Pulmonary artery endothelial cell (primary cell): ENCODE measurements at places on chromosomes 1 and 21. TPM values are rescaled to one million over a fixed set of nuclear protein-coding genes. Genes with fewer than 3 reads are reported as not detected.

AURKAIP1 gene
- 115 and 129 TPM in 2 replicates for total RNA-seq

FCER1G gene
- 0.26 and 0.49 TPM in 2 replicates for total RNA-seq

CD1D gene
- total RNA-seq, result not detected in 2 replicates

USH2A gene
- total RNA-seq, result not detected in 2 replicates

GRCh38 chr1:109316506-109316905, 9.7 kb upstream of the MYBPHL start:
- DNase-seq, result no peak

- DNase-seq, result no peak
Observed at GRCh38 chr1:225885336-225885735, 3.2 kb upstream of the TMEM63A start.

- no peak for DNase-seq
Observed at GRCh38 chr1:236133802-236134201, 8.5 kb upstream of the GPR137B start.

GRCh38 chr1:108780937-108781574, 34.6 kb downstream of the STXBP3 start:
- DNase-seq, result no peak

DNA sequence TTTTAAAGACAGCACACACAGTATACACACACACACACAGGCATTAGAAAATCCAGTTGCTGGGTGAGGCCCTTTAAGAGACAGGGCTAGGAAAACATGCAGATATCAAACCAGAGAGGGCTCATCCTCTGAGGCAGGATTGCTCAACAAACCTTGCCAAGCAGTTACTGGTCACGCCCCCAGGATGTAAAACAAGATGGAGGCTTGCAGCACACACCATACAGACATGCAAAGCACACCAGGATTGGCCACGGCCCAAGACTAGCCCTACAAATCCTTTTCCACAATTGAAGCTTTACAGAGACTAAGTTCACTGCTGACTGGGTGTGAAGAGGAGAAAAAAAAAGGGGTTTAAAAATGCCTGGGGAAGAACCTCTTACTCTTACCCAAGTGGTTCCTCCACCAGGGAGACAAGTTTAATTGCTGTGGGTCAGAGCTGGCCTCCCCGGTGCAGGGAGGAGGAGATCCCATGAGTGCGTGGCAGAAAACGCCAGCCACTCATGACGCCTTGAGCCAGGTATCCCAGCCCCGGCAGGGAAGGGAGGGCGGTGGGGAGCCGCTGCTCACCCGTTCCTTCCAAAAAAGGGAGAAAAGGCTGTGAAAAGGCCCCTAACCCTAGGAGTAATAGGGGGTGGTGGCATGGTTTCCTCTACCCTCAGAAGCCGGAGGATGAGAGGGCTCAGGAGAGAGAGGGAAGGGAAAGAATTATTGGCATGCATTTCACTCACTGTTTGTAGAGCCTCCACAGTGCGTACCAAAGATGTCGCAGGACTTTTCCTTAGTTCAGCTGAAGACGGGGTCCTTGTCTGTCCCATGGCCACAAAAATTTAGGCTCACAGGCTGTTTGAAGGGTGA, 594.6 kb upstream of the ZP4 start:
- no peak for DNase-seq
